ENCODE measurements at places on chromosomes 3 and 15.

DNA sequence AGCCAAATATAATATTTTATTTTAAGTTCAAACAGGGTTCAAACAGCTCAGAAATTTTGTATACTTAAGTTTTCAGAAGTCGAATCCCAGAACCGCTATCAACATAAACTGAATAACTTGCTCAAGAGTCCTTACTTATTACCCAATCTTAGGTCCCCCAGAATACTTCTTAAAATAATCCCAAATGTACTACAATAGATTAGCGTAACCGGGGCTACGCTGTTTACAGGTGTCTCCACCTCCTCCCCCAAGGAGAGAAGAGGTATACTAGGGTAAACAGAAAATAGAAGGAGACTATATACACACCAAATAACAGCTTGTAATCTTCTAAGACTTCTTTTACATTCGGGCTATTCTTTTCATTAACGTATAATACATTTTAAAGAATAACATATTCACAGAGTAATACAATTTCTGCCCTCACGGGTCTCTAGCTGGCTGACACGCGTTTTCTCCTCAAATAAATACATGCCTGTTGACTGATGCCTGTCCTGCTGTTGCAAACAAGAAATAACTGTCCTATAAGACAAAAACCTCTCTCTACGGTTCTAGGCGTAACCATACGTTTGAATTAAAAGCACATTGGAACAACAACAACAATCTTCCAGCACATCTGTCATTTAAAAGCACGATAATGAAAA lies 1.3 kb downstream of the DENND4A start:
- no peak for DNase-seq

- DNase-seq = no peak
Observed at GRCh38 chr3:141067206-141067974, 16.2 kb downstream of the SPSB4 start.

- no peak for DNase-seq
Observed at GRCh38 chr3:151075869-151076562, 9.4 kb upstream of the MED12L start.

DNA sequence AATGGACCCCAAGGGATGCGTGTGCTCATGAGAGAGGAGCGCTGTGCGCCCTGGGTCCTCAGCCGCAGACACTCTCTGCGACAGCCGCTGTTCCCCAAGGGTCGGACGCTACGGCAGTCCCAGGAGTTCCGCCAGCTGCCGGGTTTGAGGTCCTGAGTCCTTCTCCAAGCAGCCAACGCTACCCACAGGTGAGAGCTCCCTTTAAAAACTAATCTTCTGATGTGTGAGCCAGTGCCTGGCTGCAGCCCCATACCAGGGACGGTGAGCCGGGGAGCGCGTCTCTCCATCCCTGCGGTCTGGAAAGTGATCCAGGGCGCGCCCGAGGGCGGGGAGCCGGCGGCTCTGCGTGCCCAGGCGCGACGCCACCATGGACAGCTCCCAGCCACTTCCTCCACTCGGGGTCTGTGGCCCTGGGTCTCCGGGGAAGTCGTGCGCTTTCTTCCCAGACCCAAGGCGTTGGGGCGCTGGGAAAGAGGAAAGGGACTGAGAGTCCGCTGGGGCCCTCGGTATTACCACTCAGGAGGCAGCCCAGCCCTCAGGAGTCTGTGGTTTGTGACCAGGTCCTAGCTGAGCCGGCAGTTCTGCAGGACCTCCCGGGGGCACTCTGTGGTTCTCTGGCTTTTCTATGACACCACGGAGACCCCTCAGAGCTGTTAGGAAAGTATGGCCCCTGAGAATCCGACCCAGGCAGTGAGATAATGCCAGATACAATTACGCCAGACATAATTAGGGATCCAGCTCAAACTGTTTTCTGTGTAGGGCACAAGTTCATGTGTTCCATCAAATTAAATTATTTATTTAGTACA lies 1.4 kb downstream of the CEMIP start:
- no peak for DNase-seq

DNA sequence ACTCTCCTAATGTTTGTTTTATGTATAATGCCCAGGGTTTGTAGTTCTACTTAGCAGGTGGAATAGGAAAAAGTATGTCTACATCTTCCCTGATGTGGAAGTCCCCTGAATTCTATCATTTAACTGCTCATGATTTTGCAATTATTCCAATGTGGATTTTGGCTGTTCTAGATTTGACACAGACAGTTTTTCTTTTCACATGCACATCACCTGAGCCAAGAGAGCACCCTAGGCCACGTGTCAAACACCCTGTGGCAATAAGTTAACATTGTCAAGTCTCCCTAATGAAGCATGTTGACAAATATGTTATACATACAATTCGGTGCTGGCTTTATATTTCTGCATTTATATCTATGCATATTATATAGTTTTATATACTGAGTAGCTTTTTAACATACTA lies 70.0 kb upstream of the SUCLG2 start:
- DNase-seq = no peak

- no peak for DNase-seq
Observed at GRCh38 chr3:129409541-129409940, 18.9 kb downstream of the EFCAB12 start.

DNA sequence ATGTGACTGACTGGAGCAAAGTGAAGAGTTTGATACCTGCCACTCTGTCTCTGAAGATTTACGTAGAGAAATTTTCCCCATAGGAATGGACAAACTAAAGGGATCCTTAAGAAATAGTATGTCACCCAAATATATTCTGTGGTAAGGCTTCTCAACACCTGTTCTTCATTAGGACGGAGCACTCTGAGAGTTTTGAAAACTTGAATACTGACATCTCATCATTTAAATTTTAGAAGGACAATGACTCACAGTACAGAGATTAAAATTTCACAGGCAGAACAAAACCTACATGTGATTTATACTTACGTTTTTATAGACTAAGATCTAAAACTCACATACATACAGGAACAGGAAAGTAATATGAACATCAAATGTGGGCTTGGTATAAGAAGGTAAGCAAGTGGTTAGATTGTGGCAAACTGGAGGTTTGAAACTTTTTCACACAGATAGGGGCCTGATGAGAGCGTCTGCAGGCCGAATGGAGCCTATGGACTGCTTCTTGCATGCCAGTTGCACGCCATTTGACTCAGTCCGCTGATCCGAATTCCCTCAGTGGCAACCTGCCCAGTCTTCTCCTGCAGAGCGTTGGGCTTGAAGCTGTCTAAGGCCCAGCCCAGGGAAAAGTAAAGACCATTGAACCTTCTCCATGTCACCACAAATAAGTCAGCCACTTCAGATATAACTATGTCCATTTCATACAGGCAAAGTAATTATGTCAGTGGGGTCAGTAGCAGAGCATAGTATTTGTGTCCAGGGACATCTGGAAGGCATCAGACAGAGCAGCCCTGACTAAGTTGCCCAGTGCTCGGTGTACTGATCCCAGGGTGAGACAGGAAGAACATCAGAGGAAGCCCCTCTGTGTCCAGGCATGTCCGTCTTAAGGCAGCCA lies 45.7 kb downstream of the ZBTB38 start:
- no peak for DNase-seq

GRCh38 chr3:54892168-54892567 lies 35.7 kb downstream of the LRTM1 start:
- DNase-seq = no peak

DNA sequence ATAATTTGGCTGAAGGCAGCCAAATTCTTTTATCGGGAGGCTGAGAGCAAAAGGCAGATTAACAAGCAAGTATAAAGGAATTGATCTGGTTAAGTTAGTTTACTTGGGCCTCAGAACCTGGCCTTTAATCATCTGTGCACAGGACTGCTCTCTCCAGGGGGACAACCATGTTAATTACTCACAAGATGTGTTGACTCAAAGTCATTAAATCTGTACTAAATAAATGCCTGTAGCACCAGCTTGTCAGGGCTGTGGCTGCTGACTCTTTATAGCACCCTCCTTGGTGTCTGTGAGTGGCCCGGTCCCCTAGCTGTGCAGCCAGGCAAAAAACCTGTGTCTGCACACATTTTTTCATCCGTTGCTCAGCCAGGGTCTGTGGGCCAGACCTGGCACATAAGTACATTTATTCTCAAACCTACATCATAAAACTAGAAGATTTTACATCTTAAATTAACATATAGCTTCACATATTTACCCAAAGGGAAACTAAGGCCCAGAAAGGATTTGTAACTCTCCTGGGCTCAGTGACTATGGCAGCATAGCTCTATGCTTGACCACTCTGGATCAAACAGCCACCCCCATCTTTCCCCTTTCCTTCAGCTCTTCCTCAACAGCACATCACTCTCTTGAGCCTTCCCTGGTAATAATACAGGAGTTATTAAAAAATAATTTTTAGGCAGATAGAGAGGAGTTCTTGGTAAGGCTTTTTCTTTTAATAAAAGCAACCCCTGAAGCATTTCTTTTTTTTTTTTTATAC lies 51.4 kb downstream of the NCEH1 start:
- DNase-seq = peak; percentile 54

DNA sequence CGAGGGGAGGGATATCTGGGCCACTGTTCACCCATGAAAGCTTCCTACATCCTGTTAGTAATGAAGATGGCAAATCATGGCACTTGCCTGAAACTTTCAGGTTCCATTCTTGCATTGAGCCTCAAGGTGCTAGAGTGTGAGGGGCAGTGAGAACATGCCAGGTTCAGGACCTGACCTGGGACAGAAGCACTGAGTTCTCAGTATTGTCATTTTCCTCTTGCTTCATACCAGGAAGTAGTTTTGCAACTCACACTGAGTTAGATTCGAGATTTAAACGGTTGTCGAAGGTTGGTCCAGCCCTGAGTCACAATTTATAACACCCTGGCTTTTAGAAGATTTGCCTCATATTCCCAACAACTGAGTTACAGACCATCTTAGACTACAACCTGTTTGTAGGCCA lies 11.8 kb upstream of the MEIS2 start:
- no peak for DNase-seq

GRCh38 chr3:194431554-194431953 lies 32.5 kb upstream of the GP5 start:
- DNase-seq = no peak

- no peak for DNase-seq
Observed at GRCh38 chr3:195057716-195058115, 213.2 kb downstream of the XXYLT1 start.

GRCh38 chr3:33881156-33882064 lies 83.0 kb downstream of the PDCD6IP start:
- no peak for DNase-seq

- no peak for DNase-seq
Observed at GRCh38 chr3:139443186-139443585, 33.1 kb downstream of the RBP2 start.

GRCh38 chr3:55646121-55646520 lies 159.0 kb upstream of the WNT5A start:
- DNase-seq = no peak

- no peak for DNase-seq
Observed at GRCh38 chr3:5213574-5213966, 26.1 kb downstream of the EDEM1 start.

- no peak for DNase-seq
Observed at GRCh38 chr15:33310481-33311311, at the start of gene RYR3. RYR3 (plus strand) TSS chr15:33310967; CDS start chr15:33311046, 79 bp downstream.

GRCh38 chr3:141060327-141060726 lies 9.2 kb downstream of the SPSB4 start:
- DNase-seq = no peak

DNA sequence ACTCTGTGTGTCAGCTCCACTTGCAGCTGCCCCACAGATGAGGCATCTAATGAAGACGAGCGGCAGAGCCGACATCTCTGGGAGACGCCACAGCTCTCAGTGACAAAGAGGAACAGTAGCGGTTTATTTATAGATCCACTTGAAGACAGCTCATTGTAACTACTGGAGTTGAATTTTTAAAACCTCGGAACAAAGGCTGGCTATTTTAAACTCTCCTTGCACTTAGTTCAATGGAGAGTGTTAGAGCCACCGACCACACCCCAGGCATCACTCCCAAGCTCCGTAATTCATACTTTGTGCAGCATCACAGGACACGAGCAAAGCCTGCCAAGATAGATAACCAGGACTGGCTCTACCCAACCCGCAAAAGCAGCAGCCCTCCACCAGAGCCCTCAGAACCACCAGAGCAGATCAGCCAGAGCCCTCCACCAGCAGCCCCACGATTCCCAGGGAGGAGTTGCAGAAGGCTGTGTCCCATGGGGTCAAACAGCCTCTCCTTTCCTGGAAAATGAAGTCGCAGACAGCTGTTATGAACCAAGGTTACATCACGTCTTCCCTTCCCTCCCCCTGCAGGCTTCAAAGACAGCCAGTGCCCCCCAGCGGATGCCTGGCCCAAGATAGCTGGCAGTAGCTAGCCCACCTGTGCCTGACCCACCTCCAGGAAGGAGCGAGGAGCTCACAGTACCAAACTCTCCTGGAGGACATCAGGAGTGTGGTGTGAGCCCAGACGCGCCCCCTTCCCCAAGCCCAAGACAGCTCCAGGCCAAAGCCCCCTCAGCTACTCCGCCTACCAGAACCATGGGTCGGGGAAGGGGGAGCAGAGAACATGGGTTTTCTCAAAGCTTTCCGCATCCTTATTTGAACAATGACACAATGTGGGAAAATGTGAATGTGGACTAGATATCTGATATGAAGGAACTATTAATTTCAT lies 45.7 kb downstream of the POC1A start:
- no peak for DNase-seq

- no peak for DNase-seq
Observed at GRCh38 chr3:130779031-130779430, 32.4 kb upstream of the PIK3R4 start.

DNA sequence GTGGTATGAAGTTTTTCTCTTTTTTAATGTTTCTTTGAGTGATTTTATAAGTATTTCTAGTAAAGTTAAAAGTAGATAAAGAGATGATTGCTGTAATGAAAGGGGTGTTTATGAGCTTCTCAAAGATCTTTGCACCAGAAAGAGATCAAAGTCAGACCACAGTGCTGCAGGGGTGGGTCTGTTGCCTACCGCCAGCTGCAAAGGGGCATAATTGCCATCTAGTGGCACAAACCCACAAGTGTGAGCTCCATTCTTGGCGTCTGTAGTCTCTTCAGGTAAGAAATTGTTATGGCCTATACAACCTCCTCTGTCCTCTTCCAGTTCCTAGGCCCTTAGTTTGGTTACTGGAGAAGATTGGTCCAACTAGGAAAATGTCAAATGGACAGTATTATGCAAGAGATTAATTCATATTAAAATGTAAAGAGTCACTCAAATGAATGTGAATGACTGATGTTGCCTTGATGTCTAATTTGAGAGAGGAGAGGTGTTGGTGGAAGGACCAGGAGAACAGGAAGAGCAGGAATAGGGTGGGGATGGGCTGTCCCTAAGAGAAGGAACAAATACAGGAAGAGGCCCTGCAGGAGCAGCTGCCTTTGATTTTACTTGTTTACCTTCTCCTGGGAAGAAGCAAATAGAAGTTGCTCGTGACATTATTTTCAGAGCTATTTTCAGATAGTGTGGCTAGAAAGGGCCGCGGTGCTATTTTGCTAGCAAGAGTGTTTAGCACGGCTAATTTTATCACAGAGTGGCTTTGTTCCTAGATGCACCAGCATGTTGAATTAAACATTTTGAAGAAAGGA lies 53.0 kb upstream of the GSK3B start:
- no peak for DNase-seq

Data from HCT116 (cell line).